ENCODE measurements at places on chromosomes 7 and 10. TPM values are rescaled to one million over a fixed set of nuclear protein-coding genes. Genes with fewer than 3 reads are reported as not detected.

The MRC1 gene
- total RNA-seq: 0.21 TPM

The TEX36 gene
- total RNA-seq: not detected

The SEMA3D gene
- 11.5 TPM for total RNA-seq

The CALHM3 gene
- not detected for total RNA-seq

The PRSS37 gene
- total RNA-seq: not detected

The LBX1 gene
- 0.15 TPM for total RNA-seq

The BHLHA15 gene
- 0.26 TPM for total RNA-seq

The BAZ1B gene
- total RNA-seq: 107 TPM

The GHRHR gene
- total RNA-seq: not detected

The AKR1C4 gene
- not detected for total RNA-seq

The LRIT1 gene
- not detected for total RNA-seq

The HMX3 gene
- 15.2 TPM for total RNA-seq

The CARD11 gene
- total RNA-seq: 0.82 TPM

The RFC2 gene
- 56.2 TPM for total RNA-seq

The TSPAN15 gene
- 199 TPM for total RNA-seq

The GBX1 gene
- total RNA-seq: not detected

The H2AZ2 gene
- 319 TPM for total RNA-seq

The CEP41 gene
- 13.2 TPM for total RNA-seq

The C10orf67 gene
- not detected for total RNA-seq

The MYO3A gene
- total RNA-seq: not detected

The CACNB2 gene
- total RNA-seq: not detected

The CDK14 gene
- total RNA-seq: 3.0 TPM

The CPA1 gene
- 7.6 TPM for total RNA-seq

The CALHM1 gene
- not detected for total RNA-seq

The ELAPOR2 gene
- total RNA-seq: 0.39 TPM

The CLRN3 gene
- not detected for total RNA-seq

The PALD1 gene
- 3.0 TPM for total RNA-seq

The MSANTD7 gene
- total RNA-seq: 10.4 TPM

The TPK1 gene
- 3.3 TPM for total RNA-seq

The EFCAB10 gene
- total RNA-seq: not detected

The SH2D4B gene
- 0.10 TPM for total RNA-seq

The SLC18A2 gene
- not detected for total RNA-seq

The STAG3 gene
- 1.7 TPM for total RNA-seq

The AUTS2 gene
- 2.5 TPM for total RNA-seq

The FAS gene
- 8.1 TPM for total RNA-seq

The C10orf90 gene
- 0.67 TPM for total RNA-seq

The PGAM2 gene
- 1.3 TPM for total RNA-seq

The CPED1 gene
- 0.39 TPM for total RNA-seq

The TAS2R39 gene
- total RNA-seq: not detected

The UPK3B gene
- 9.8 TPM for total RNA-seq

The MAT1A gene
- 1.5 TPM for total RNA-seq

The ANKRD61 gene
- 0.18 TPM for total RNA-seq

The AQP1 gene
- total RNA-seq: 0.57 TPM

The ACTL6B gene
- total RNA-seq: not detected

The VWA2 gene
- total RNA-seq: 0.77 TPM

The NPM3 gene
- 109 TPM for total RNA-seq

The ZNF853 gene
- total RNA-seq: 1.4 TPM

The AGR2 gene
- 147 TPM for total RNA-seq

The PDZD7 gene
- total RNA-seq: 1.8 TPM

The OGDHL gene
- total RNA-seq: 1.3 TPM

All from Panc1 (cell line).